ENCODE measurements at places on chromosomes 2 and 18.

DNA sequence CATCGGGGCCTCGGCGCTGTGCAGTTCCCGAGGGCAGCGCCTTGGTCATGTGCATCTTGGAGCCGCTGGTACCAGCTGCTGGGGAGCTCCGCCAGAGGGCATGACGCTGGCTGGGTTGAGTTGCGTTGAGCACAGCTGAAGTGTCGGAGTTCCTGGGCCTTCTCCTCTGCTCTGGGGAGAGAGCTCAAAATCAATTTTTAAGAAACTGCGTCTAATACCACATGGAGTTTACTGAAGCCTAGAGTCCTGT is 48.7 kb downstream of the GREB1 start:
- DNase-seq = no peak

DNA sequence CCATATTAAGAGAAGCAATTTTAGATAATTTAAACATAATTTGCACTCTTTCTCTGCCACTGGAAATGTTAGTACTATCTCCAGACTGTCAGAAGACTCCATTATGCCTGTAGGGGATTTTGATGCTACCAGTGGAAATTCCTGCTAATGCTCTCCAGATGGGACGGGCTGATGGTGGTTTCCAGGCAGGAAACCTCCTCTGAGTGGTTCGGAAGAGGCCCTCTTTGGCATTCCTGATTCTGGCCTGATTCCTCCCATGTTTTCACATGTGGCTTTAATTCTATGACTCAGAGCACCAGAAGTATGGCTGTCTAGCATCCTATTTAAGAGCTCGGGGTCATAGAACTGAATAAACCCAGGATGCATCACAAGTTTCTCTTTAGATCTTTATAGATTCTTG is 70.9 kb upstream of the ST6GAL2 start:
- DNase-seq = no peak

DNA sequence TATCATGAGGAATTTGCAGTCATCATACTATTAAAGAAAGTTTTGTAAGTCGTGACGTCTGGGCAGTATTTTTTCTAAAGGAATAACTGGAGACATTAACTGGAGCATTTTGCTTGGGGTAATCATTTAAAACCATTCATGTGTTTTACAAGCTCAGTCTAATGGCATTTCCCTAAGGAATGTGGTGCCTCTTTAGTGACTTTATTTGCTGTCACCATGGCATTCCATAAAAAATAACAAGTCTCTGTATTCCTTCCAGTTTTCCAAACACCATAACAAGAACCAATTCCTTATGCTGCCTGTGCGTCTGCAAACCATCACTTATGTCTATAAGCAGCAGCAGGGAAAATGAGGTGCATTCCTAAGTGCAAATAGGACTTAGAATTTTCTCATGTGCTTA is 82.8 kb downstream of the EPB41L3 start:
- DNase-seq = no peak

GRCh38 chr2:218485986-218486667 is 67.2 kb downstream of the VIL1 start:
- DNase-seq = no peak

- no peak for DNase-seq
These were observed 230.7 kb downstream of the ZNF516 start for GRCh38 chr18:76264198-76264875.

DNA sequence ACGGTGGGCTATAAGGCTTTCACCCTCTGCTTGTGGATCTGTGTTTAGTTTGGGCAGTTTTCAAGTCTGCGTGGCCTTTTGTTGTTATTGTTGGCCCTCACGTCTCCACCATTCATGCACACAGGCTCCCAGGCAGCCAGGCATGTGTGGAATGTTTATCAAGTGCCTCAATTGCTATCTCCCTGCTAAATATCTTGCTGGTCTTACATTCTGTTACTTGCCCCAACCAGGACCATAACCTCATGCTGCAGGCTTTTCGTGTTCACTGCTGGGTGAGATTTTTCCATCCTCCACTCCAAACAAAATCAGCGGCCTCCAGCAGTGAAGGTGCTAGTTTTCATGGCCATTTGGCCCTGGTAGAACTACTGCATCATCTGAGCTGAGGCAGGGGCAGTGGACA is 63.0 kb upstream of the DSC1 start:
- DNase-seq = no peak

DNA sequence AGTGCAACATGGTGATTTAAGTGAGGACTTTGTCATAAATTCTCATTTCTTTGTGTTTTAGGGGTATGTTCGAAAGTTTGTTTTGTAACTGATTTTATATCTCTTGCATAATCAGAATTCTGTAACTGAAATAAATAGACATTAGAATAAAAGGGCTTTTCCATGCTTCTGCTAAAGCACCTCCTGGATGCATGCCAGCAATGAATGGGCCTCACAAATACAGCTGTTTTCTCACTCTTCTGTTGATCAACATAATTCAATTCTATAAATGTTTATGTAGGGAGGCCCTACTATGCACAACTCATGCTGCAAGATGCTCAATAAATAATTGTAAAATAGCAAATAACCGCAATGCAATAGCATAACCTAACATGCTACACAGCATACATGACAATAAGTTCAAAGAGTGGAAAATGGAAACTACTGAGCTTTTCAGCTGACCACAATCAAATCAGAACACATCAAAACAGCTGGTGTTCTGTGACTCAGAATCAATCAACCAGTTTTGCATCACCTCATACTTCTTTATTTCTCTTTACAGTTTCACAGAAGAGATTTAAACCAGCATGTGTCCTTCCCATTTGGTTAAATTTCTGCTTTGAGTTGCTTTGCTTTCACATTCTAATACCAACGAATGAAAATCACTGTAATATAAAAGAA is 11.0 kb downstream of the CDH7 start:
- DNase-seq = no peak

DNA sequence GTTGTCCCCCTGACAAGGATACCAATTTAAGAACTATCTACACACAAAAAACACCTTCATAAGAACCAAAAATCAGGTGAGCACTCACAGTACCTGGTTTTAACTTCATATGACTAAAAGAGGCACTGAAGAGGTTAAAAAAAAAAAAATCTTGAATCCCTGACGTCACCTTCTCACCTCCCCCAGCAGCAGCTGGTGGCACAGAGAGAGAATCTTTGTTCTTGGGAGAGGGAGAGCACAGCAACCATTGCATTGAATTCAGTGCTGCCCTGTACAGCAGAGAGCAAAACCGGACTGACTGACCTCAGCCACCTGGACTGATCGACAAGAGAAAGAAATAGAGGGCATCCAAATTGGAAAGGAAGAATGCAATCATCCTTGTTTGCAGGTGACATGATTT is 566.0 kb downstream of the TMX3 start:
- DNase-seq = no peak

- DNase-seq = no peak
These were observed 54.8 kb downstream of the KIAA2012 start for GRCh38 chr2:202127687-202128331.

DNA sequence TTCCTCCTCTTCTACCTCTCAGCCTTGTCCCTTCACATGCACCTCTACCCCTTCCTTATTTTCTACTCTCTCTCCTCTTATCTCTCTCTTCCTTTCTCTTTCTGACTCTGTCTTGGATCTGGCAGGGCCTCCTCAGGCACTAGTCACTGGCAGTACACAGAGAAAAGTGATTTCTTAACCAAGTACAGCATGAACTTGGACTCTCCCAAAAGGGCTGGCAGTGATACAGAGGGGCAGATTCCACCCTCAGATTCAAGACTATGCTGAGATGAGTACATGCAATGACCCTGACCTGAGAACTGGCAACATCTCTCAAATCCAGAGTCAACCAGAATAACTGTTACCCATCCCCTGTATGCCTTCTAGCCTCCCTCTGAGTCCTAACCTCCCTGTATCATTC is 4.3 kb downstream of the AOX1 start:
- DNase-seq = no peak

DNA sequence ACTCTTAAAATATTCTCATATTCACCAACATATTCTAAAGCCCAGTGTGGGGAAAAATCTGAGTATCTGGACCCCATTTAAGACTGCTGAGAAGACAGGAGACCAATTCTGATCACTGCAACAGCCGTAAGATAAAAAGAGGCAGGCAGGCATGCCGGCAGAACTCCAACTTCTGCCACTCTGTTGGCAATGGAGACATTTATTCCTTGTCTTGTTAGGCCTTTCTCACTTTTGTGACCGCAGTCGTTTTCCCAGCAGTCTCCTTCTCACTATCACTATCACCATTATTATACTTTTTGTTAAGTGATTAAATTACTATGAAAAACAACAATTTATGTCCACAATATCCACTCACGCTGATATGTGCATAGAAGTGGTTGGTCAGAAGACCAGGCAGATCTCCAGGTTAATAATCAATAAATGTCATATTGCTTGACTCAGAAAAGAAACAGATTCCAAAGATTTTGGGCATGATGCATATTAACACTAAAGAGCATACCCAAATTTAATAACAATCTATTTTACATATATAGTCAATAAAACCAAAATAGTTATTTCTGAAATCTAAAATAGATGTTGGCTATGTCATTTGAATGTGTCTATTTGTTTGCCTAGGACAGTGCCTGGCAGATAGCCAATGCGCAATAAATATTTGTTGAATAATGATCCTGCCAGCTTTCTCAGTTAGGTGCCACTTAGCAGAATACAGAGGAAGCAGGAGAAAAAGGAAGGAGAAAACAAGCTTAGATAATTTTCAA is 38.2 kb downstream of the SESTD1 start:
- DNase-seq = no peak

- no peak for DNase-seq
These were observed 1.6 kb upstream of the MAP2 start for GRCh38 chr2:209422191-209422754.

- no peak for DNase-seq
These were observed 47.0 kb upstream of the IHH start for GRCh38 chr2:219107758-219108157.

GRCh38 chr2:229126066-229126465 is 145.0 kb downstream of the PID1 start:
- DNase-seq = no peak

GRCh38 chr2:209121691-209122090 is 302.2 kb upstream of the MAP2 start:
- DNase-seq = no peak

DNA sequence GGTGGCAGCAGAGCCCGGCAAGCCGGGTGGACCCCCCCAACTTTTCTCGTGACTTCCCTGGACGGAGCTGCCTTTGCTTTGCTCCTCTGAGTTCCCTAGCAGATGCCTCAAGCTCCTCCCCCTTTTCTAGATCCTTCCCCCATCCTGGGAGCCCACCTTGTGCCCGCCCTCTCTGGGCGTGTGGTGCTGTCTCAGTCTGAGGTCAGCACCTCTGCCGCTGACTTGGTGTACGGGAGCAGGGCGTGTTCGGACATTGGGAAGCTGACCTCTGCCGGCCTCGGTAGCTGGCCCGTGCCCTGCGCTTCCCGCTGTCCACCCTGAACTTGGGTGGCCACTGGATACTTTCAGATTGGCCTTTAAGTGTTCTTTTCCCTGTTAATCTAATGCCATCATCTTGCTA is 19.6 kb upstream of the ESPNL start:
- no peak for DNase-seq

GRCh38 chr2:238346544-238346943 is 26.2 kb downstream of the TRAF3IP1 start:
- DNase-seq = no peak

DNA sequence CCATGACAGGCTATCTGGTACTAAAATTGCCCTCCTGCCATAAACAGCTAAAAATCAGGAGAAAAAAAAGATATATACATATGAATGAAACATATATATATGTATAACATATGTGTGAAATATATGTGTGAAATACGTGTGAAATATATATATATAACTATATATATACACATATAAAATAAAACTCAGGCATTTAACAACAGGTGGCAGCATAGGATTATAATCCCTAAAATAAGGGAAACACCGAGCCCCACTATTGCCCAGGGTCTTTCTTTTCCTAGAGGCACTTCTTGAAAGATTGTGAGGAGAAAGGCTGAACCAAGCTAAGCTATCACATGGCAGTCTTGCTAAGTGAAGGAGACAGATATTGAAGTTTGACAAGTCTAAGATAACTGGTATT is 65.9 kb upstream of the CYTIP start:
- DNase-seq = no peak

- no peak for DNase-seq
These were observed 57.1 kb upstream of the TWIST2 start for GRCh38 chr2:238790833-238791230.
